ENCODE measurements at places on chromosomes 6 and 20.

- no peak for DNase-seq
Observed at GRCh38 chr20:57790176-57790575, 80.4 kb upstream of the PMEPA1 start.

- DNase-seq = no peak
Observed at GRCh38 chr6:163461696-163462095, 47.2 kb downstream of the QKI start.

DNA sequence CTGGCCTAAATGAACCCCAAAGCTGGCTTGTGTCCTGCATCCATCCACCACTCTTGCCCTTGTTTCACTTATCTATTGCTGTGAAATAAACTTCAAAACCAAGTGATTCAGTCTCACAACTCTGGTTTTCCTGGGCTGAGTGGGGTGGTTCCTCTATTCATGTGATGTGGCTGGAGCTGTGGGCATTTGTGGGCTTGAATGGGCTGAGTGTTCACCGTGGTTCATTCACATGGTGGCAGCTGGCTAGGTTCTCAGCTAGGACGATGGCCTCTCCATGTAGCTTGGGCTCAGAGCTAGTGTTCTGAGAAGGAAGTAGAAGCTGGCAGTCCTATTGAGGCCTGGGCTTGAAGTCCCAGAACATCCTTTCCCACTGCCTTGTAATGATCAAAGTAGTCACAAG, 30.4 kb downstream of the FKBP1A start:
- no peak for DNase-seq

DNA sequence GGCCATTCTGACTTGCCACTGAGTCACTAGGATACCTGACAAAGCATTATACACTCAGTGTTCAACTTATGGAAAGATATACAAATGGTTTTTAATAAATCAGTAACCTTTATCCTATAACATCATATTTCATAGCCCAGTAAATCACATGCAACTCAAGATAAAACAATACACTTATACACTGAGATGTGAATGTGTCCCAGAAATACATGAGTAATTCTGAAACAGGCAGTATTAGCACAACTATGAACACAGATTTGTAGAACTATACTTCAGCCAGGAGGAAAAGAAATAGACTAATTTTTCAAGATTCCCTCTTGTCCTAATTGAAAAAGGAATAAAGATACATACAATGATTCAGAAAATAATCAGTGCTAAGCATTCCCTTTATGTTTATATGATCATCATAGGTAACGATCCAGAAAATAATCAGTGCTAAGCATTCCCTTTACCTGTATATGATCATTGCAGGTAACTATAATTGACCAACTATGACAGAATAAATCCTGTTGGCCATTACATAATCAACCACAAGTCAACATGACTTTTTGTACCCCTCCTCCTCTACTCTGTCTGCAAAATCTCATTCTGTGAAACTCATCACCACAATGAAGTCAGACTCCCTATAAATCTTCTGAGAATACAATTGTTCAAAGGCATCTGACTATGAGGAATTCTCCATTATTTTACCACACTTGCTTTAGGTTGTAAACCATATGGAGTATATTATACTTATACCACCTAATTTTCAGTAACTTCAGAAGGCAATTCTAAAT, 30.3 kb downstream of the HACE1 start:
- DNase-seq = no peak

GRCh38 chr20:36820073-36820472, 46.5 kb upstream of the DSN1 start:
- no peak for DNase-seq

- DNase-seq = peak; percentile 57
Observed at GRCh38 chr6:36615018-36615761, 21.0 kb downstream of the SRSF3 start.

DNA sequence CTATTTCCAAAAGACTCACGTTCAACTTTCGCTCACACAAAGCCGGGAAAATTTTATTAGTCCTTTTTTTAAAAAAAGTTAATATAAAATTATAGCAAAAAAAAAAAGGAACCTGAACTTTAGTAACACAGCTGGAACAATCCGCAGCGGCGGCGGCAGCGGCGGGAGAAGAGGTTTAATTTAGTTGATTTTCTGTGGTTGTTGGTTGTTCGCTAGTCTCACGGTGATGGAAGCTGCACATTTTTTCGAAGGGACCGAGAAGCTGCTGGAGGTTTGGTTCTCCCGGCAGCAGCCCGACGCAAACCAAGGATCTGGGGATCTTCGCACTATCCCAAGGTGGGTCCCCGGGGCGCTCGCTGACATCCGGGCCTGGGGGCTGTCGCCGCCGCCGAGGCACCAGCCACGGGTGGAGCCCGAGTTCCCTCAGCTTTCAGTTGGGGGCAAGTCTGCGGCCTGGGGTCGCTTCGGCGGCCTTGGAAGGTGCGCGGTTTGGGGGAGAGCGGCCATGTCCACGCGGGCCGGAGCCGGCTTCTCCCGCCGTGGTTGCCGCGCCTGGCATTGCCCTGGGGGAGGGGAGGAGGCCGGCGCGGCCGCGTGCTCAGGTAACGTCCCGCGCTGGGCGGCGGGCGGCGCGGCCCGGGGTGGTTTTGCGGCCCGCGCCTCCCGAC, 429 bp downstream of the AMD1 start:
- peak; percentile 34 for DNase-seq

- DNase-seq = no peak
Observed at GRCh38 chr6:27332692-27333641, 20.9 kb upstream of the POM121L2 start.

GRCh38 chr20:21707999-21708737, 2.7 kb downstream of the PAX1 start:
- no peak for DNase-seq

- DNase-seq = no peak
Observed at GRCh38 chr6:14974792-14975470, 270.9 kb upstream of the JARID2 start.

- no peak for DNase-seq
Observed at GRCh38 chr20:46233701-46234100, 74.6 kb downstream of the CDH22 start.

DNA sequence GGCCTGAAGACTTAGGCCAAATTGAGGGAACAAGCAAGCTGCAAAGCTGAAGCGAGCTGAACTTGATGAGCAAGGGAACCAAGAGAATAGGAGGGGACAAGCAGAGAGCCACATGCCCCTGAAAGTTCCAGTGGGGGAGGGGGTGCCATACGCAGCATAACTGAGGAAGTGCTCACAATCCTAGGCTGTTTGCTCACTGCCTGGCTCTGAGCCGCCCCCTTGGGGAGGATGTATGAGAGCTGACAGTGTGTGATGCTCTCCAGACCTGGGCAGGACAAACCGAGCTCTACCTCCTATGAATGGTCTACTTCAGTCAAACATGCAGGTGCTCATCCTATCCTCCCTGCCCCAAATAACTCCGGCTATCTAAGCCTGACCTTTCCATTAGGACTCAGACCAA, 52.1 kb downstream of the FAXC start:
- DNase-seq = no peak
